ENCODE measurements at places on chromosomes 3 and 15.

DNA sequence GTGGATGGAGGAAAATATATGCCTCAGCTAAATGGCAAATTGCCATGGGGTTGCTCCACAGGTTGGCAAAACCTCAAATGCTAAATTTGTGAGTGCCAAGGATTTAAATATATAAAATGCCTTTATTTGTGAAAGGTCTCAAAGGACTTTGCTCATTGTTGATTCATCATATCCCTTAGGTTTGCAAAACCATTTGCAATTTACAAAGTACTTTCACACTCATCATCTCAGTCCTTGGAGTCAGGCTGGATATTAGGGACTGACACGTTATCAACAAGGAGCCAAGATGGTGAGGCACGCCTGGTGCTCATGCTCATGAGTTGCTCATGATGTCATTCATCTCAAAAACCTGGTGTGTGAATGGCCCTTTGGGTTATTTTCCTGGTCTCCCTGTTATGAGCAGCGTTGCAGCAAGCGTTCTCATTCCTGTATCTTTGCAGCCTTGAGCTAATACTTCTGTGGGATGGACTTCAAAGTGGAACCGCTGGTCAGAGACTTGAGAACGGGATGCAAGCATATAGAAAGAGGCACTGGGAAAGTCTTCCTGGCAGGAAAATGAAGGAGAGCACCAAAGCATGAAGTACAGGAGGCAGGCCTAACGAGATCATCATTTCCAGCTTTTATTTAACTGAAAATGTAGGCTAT lies 66.0 kb downstream of the MYO1E start:
- no peak for DNase-seq

DNA sequence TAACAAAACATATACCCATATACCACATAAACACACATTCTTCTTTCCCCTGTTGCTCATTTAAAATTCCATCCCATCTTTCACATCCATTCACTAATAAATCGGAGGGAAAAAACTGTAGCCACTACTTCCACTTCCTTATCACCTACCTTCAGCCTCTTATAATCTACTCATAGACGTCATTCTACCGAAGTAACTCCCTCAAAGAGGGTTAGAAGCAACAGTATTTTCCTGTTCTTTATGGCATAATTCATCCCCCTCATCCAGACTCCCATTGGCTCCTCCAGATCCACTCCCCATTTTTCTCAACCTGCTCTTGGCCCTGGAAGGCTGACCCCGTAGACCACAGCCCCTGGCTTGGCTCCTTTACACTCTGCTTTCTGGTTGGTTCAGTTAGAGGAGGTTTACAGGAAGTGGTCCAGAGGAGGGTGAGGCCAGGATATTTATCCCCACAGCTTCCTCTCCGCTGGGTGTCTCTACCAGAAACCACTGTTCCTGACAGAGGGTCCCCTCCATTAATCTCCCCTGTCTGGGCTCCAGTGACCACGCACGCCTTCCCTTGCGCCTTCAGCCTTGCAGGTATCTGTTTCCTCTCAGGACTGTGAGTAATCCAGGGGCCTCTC lies 46.3 kb downstream of the FMN1 start:
- no peak for DNase-seq

GRCh38 chr15:83413054-83413719 lies 34.0 kb upstream of the SH3GL3 start:
- no peak for DNase-seq

DNA sequence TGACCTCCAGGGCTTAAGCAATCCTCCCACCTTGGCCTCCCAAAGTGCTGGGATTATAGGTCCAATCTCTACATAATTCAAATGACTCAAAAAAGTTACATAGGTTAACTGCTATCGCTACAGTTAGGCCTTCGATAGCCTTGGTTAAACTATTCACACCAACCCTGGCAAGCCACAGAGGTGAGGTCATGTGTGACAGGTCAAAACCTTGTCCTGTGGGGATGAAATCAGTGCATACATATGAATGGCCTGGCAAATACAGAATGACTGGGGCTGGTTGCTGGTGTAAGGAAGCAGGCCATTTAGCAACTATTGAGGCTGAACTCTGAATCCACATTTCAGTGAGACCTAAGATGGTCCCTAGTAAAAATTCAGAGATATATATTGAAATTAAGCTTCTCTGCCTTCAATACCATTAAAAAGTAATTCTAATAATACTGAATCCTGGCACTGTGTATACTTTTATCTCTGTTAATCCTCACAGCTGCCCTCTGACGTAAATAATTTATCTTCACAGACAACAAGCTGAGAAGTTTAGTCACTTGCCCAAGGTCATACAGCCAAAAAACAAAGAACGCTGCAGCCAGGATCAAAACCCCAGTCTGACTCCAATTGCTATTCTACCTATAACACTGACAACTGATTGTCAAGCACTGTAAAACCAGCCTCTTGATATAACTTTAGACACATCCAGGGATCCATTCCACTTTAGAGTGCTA lies 35.3 kb downstream of the MKRN2 start:
- DNase-seq = no peak

GRCh38 chr15:60932051-60932915 lies 296.8 kb downstream of the RORA start:
- peak; percentile 1 for DNase-seq
